ENCODE measurements at places on chromosomes 2 and 18.

- no peak for DNase-seq
Measured at GRCh38 chr18:3015204-3015592, 2.3 kb upstream of the LPIN2 start.

DNA sequence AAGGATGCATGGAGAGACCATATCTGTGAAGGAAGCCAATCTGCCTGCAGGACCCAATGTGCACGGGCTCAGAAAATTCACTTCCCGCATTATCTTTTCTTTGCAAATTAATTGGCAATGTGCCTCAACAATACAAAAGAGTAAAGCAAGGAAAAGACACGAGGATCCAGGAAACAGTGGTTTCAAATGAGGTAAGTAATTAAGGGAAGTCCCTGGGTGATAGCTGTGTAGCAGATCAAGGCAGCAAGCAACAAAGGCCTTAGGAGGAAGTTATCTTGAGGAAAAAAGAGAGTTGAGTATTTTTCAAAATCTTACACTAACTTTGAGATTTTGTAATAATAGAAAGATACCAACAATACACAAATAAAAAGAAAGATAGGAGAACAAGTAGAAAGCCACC lies 44.3 kb upstream of the TGIF1 start:
- DNase-seq = no peak

- no peak for DNase-seq
Measured at GRCh38 chr2:190221429-190221828, 98.2 kb downstream of the HIBCH start.

GRCh38 chr2:127104881-127105655 lies 1.9 kb downstream of the BIN1 start:
- DNase-seq = no peak

- no peak for DNase-seq
Measured at GRCh38 chr2:189698020-189698887, 23.8 kb downstream of the ANKAR start.

DNA sequence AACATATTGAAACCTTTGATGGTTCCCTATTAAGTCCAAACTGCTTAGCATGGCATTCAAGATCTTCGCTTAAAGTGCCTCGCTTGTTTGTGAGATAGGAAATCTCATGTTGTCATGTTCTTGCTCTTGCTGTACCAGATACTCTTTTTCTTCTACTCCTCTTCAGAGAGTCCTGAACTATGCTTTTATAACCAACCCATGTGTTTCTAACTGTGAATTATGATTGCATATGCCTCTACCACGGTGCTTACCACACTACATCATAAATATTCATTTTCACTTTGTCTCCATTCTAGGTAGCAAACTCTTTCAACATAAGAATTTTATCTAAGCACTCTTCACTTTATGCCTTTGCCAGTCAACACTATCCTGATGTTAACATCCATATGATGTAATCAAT lies 23.6 kb downstream of the STAT4 start:
- DNase-seq = no peak

GRCh38 chr2:144115739-144116291 lies 404.1 kb downstream of the ZEB2 start:
- no peak for DNase-seq

- no peak for DNase-seq
Measured at GRCh38 chr2:165003443-165004130, 48.3 kb upstream of the SLC38A11 start.

- DNase-seq = peak; percentile 26
Measured at GRCh38 chr2:175203621-175204496, 22.3 kb upstream of the ATP5MC3 start.

DNA sequence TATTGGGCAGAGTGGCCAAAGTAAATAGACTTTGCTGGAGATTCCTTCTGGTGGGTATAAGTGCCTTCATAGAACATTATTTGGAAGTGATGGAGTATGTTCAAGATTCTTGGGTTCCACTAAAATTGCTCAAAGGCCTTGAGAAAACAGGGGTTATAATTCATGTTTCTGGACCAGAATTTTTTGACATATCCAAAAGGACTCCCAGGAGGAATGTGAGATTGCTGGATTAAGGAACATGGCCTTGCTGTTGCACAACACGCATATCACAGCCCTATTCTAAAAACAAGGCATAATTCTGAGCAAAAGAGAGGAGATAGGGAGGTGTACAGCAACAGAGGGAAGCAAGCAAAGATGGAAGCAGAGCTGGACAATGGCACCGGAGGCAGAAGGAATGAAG lies 111.7 kb upstream of the TNP1 start:
- no peak for DNase-seq

- DNase-seq = no peak
Measured at GRCh38 chr2:62787386-62787785, 81.9 kb downstream of the EHBP1 start.

DNA sequence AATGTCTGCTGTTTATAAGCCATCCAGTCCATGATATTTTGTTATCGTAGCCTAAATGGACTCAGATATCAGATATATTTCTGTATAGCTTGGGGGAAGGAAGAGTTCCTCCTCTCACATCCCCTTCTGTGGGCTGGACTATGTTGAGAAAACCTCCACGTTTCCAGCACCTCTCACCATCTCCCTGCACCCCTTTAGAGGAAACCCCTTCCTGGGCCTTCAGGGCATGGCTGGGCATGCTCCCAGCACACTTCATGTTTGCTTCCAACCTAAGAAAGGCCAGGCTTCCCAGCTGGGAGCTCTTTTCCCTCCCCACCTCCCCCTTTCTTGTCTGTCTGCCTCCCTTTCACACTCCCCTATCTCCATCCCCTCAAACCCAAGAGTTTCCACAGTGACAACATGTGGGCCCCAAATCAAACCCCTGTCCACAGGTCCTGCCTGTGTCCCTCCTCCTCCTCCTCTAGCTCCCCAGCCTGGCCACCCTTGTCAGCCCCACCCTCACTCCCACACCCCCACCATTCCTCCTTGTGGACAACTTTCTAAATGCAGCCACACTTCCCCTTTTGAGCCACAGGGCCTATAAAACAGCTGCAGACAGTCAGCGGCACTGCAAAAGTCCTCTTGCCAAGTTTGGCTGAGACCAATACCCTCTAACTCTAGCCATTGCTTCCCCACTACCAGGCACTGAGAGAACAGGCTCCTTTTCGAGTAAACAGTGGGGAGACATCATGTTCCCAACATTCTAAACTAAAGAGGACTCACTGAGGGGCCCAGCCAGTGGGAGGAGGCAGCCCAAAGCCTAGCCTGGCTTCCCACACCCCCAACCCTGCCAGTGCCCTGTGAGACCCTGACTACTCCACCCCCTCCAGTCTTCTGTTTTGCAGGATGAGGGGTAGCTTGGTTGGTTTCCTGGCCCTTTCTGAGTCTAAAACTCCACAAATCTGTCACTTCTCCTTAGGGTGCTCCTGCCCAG lies 120.5 kb downstream of the ZFP36L2 start:
- no peak for DNase-seq

- no peak for DNase-seq
Measured at GRCh38 chr2:223026357-223027110, 25.5 kb upstream of the KCNE4 start.

GRCh38 chr2:23588508-23589201 lies 203.7 kb downstream of the KLHL29 start:
- peak; percentile 27 for DNase-seq

DNA sequence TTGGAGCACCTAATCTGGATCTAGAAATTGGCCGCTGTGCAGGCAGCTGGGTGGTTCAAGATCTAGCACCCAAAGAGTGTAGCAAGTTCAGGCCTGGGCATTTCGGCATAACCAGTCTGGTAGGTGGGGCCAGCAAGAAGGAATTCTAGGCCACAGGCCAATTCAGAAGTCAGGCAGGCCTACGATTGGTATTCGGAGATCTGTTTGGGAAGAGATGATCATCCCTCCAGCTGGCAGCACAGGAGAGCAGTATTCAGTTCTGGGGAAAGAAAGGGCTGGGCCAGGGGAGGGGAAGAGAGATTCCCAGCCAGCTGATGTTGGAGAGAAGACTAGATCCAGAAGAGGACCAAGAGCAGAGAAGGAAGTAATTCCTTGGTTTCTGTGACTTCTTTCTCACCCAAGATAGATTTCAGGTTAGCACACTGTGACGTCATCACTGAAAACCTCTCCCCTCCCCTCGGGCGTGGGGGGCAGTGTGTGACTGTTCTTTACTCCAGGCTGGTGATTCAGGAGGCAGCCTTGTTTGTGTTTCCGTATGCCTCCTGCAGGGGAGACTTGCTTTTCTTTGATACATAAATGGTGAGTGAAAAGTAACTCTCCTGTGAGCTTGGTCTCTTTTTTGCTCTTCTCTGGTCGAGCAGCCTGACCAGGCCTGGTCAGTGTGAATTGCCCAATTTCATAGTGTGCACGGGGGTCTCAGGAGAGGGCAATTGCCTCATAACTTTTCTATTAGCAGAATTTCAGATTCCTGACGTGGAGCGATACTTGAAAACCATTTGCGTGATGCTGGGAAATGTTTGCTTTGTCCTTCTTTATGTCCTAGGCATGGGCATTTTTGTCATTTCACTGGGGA lies 61.1 kb downstream of the MEIS1 start:
- peak; percentile 28 for DNase-seq

DNA sequence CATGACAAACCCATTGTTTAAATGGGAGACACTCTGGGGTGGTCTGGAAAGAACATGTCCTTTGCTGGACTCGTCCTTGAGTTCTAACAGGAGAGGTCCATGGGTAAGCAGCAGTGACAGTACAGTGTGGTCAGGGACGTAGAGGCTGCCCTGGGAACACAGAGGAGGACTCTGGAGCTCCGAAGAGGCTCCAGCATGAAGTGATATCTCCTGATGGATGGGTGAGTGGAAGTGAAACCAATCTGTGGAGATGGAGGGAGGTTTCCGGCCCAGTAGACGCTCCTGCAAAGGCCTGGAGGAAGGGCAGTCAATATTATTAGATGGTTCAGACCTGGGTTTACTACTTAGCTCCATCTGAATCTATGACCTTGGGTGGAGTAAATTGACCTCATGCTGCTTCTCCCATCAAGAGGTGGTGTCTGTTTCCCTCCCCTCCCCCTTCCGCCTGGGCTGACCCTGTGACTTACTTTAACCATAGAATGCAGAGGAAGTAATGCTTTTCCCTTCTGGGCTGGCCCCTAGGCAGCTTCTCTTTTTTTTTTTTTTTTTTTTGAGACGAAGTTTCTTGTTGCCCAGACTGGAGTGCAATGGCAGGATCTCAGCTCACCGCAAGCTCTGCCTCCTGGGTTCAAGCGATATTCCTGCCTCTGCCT lies 2.3 kb upstream of the TFCP2L1 start:
- no peak for DNase-seq

DNA sequence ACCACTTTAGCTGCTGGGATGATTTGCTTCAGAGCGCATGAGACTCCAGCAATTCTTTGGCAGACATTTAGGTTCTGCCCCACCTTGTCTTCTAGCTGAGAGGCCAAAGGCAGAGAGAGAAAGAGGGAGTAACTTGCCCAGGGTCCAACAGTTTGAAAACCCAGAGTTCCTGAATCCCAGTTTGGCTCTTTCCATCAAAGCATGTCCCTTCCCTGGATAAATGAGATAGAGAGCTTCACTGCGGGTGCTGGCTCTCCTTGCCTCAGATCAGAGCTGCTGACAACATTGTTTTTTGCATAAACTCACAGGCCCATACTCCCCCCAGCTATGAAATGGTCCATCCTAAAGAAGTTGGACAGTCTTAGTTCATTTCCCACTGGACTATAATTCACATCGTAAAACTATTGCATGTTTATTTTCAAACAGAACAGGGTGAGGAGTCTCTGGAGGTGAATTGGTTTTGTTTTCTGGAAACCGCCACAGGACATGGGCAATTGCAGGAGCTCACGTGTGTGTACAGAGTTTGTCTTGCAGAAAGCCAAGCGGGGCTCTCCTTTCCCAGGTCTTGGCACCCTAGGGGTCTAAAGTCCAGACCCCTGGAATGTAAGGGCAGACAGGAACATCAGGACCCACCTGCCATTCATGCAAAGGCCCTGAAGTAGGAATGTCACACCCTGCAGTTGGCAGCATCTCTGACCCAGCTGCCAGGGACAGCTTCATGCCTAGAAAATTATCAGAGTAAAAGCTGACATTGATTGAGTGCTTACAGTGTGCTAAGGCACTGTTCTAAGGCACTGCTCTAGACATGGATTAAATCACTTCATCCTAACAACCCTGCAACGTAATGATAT lies 25.0 kb upstream of the SLC14A2 start:
- DNase-seq = no peak

DNA sequence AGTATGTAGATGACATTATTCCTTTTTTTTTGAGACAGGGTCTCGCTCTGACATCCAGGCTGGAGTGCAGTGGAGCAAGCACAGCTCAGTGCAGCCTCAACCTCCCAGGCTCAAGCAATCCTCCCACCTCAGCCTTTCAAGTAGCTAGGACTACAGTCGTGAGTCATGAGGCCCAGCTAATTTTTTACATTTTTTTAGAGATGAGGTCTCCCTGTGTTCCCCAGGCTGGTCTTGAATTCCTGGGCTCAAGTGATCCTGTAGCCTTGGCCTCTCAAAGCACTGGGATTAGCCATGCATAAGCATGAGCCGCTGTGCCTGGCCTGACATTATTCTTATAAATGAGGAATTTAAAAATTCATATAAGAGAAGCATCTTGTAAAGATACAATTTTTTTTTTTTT lies 86.9 kb downstream of the FAM117B start:
- DNase-seq = no peak

- no peak for DNase-seq
Measured at GRCh38 chr2:74011246-74011645, 26.5 kb downstream of the TET3 start.

DNA sequence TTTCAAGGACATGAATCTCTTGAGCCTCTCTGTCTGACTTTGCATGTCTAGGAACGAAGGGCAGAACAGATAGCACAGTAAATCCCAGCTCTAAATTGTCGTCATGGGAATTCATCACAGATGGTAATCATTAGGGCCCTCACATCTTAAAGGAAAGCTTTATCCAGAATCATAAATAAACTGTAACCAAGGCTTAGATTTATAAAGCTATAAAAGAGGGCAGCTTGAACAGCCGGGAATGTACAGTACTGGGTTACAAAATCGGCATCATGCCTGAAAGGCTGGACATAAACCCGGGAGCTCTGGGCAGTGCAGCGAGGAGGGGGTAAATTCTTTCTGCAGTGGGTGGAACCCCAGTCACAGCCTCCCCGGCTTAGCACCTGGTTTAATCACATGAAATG lies 144.4 kb downstream of the GFPT1 start:
- no peak for DNase-seq

DNA sequence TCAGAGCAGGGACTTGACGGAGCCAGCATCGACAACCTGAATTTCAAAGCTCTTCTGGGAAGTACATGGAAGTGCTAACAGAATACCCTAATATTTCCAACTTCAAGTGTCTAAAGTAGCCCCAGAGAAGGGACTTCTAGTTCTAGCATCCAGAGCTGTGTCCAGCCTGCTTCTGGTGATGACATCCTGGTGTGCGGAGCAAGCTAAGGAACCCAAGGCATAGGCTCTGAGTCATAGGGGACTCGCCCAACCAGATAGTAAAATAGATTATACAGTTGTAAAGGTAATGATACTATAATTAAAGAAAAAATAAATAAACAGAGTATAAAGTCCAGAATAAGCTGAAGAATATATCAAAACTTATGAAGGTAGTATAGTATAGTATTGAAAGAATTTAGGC lies 108.1 kb upstream of the SERPINE2 start:
- no peak for DNase-seq

DNA sequence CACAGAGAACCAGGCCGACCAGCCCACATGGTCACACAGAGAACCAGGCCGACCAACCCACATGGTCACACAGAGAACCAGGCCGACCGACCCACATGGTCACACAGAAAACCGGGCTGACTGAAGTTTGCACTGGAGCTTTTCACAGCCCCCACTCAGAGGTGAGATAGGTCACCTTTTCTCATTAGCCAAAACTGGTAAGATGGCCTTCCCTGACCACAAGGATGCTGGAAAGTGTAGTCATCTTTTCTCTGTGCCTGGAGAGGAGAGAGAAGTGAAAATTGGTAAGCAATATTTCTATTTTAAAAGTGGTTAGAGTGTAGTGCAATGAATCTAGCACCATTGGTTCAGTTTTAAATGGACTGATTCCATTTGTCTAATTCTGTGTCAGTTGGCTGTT lies 247.1 kb downstream of the NEDD4L start:
- DNase-seq = no peak
